ENCODE measurements at places on chromosomes 5 and 9. TPM values are rescaled to one million over a fixed set of nuclear protein-coding genes. Genes with fewer than 3 reads are reported as not detected.

DNA sequence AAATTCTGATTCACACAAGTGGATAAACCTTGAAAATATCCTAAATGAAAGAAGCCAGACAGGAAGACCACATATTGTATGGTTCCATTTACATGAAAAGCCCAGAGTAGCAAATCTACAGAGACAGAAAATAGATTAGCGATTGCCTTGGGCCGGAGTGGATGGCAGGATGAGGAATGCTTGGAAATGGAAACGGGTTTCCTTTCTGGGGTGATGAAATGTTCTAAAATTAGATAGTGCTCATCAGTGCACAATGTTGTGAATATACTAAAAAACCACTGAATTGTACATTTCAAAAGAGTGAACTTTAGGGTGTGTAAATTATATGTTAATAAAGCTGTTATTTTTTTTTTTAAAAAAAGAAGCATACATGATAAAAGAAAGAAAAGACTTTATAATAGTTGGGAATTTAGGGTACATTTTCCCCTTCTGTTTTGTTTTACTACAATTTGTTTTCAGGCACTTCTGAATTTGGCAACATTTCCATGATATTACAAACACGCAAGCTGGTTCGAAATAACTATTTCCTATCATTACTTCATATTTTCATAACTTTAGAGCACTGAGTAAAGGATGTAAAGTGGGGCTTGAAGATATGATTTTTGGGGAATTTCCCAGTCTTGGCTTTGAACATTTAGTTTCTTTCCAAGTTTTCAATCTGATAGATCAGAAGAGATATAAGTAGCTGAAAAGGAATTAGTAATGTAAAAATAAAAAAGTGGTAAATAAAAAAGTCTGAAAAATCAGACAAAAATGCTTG is 23.9 kb downstream of the SLC35A4 start:
- DNase-seq: no peak

- DNase-seq: no peak
Observed at GRCh38 chr5:151434570-151435237, 12.7 kb upstream of the SLC36A1 start.

GRCh38 chr5:142795251-142795650 is 25.1 kb downstream of the ARHGAP26 start:
- DNase-seq: no peak

Gene FOXD1
- total RNA-seq: not detected
